ENCODE measurements at places on chromosomes 16 and 17. TPM values are rescaled to one million over a fixed set of nuclear protein-coding genes. Genes with fewer than 3 reads are reported as not detected.
A peak's percentile ranks its signal among the peaks of the same experiment; 100 is the strongest.

- H3K27me3 ChIP-seq: no peaks in the 10 kb centered on the region
- H3K36me3 ChIP-seq: no peaks in the 10 kb centered on the region
- no peak overlapping the region for H3K27ac ChIP-seq
- DNase-seq: no peak
- no peaks in the 10 kb centered on the region for H3K4me1 ChIP-seq
Measured at GRCh38 chr17:77754956-77755355, 203.5 kb upstream of the TNRC6C start.

DNA sequence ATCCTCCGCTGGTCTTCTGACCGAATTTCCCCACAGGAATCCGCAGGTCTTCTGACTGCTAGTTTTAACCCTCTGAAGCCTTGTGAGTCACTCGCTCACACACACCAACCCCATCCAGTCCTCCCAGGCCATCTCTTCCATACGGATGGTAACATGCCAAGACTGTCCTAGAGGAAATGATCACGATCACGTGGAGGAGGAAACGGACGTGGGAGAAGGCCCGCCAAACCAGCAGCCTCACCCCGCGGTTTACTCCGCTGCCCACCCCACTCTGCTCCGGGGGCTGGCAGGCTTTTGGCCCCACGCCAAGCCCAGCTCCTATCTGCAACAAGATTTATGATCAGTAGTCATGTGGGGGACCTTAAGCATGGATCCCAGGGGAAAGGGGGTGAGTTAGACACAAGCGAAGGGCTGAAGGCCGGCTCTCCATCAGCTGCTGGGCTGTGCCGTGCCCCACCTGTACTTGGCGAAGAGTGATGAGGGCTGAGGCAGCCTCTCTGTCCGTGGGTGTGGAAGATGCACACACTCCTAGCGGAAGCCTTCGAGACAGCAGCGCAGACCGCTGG, 1.5 kb upstream of the FAAP100 start:
- H3K4me1 ChIP-seq: no peaks in the 10 kb centered on the region
- DNase-seq: no peak
- no peaks in the 10 kb centered on the region for H3K36me3 ChIP-seq
- H3K27me3 ChIP-seq: no peaks in the 10 kb centered on the region
- H3K27ac ChIP-seq: peak overlapping the region; percentile 80
- H3K4me3 ChIP-seq: no peak overlapping the region

- no peak for DNase-seq
- peaks cover 37% of the 10 kb centered on the region for H3K4me1 ChIP-seq
Measured at GRCh38 chr16:81630635-81631031, 148.5 kb upstream of the PLCG2 start.

DNA sequence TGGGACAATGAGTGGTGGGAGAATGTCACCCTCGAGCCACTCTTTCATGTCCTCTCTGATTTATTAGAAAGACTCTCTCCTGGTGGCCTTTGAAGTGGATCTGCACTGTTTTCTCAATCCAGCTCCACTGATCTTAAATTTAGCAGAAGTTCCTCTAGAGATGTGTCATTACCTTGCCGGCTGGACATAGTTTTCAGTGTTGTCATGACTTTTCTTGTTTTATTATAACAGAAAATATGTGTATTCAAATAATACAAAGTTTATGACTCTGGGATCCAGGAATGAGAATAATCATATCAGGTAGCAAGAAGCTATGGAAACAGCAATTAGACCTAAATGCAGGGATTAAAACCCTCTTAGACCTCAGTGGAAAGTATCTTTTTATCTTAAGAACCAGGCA, 247.5 kb upstream of the ELAC2 start:
- no peak overlapping the region for H3K27ac ChIP-seq
- no peak overlapping the region for H3K4me3 ChIP-seq
- no peaks in the 10 kb centered on the region for H3K4me1 ChIP-seq

CPHXL2 gene
- not detected for total RNA-seq

XAF1 gene
- 31.4 TPM for total RNA-seq
